ENCODE measurements at places on chromosomes 7 and 10.
A peak's percentile ranks its signal among the peaks of the same experiment; 100 is the strongest.

DNA sequence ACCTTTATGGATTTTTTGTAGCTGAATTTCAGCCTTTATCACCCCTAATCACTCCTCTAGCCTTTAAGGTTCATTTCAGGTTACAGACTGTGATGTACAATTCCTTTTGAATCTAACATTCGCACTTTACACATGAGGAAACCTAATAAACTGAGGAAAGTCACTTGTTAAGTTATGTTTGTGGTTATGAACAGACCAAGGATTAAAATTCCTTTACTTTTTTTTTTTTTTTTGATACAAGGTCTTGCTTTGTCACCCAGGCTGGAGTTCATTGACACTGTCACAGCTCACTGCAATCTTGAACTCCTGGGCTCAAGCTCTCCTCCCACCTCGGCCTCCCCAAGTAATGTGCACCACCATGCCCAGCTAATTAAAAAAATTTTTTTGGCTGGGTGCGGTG is 3.6 kb downstream of the MCU start:
- no peak for DNase-seq

- no peak for DNase-seq
These were observed 1.2 kb downstream of the PROSER2 start for GRCh38 chr10:11824376-11824775.

GRCh38 chr10:52446391-52446790 is 132.3 kb downstream of the DKK1 start:
- DNase-seq: no peak

- DNase-seq: peak; percentile 88
These were observed 70.0 kb downstream of the CAMK1D start for GRCh38 chr10:12419262-12419847.

DNA sequence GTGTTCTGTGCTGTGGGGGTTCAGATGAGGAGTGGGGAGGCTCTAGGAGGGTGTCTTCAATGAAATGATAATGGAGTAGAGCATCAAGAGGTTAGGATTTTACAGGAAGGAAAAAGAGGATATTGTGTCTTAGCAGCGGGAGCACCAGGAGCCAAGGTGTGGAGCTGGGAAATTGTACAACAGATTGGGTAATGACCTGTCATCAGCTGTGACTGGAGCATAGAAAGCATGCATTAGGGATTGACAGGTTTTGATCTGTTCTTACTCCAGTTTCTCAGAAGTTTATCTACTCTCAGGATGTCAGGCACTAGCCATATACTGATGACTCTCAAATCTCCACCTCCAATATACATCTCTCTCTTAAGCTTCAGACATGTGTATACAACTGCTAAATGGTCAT is 196.9 kb downstream of the ARHGAP12 start:
- no peak for DNase-seq

GRCh38 chr7:43274752-43275151 is 162.3 kb downstream of the HECW1 start:
- DNase-seq: no peak

- peak; percentile 54 for DNase-seq
These were observed 591 bp downstream of the UBE2H start for GRCh38 chr7:129952086-129952652.

- no peak for DNase-seq
These were observed 50.0 kb upstream of the CAMK1D start for GRCh38 chr10:12299222-12299965.

DNA sequence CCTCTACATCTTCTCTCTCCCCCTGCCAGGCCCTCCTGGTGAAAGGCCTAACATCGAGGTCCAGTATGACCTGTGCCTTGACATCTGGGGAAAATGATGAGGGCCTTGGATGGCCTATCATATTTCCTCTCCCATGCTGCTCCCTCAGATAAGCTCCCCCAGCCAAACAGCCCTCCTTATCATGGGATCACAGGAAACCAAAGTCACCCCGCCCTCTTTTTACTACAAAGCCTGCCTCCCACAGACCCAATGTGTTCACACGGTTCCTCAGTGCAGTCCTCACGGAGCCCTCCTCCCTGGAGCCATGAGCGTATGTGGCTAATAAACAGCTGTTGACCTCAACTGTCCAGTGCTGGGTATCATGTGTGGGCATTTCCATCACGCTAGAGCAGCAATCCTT is 32.0 kb downstream of the C10orf90 start:
- DNase-seq: no peak

GRCh38 chr10:28343252-28343651 is 40.4 kb upstream of the MPP7 start:
- DNase-seq: no peak

- no peak for DNase-seq
These were observed 10.9 kb downstream of the NPFFR1 start for GRCh38 chr10:70272925-70273316.

- no peak for DNase-seq
These were observed 87.9 kb downstream of the KMT2E start for GRCh38 chr7:105101864-105102263.

DNA sequence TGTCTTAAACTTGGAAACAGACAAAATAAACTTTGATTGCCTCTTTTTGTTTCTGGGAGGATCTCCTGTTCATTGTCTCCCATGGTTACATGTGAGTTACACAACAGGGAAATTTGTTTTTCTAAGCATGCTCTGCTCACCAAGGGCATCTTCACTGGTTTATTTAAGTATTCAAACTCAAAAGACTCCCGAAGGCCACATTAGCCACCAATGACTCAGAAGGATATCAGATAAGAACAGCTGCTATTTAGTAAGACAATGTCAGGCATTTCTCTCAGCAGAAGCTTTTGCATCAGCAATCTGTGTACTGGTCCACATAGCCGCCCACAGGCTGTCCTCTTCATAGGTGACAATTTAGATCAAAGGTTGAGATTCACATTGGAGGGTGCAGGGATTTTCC is 19.3 kb downstream of the OR6B1 start:
- DNase-seq: peak; percentile 52

DNA sequence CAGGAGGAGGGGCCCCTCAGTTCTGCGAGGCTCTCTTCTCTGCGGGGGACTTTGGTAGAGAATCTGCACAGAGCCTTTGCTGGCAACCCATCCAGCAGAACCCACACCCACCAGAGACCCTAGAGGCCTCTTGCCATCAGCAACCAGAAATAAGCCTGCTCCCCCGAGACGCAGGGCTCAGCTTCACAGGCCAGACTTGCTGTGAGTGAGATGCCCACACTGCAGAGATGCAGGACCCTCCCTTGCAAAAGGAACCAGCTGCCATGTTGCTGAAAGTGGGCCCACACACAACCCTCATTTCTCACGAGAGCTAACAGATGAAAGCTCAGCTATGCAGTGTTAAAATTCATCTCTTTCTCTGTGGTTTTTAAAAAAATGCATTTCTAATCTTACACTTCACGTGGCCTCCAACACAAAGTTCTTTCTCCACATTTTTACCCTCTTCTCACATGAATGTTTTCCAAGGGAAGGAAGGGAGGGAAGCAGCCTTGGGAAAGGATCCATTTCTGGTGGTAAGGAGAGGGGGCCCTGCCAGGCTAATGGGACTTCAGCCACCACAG is 171.6 kb downstream of the CCDC3 start:
- DNase-seq: no peak

DNA sequence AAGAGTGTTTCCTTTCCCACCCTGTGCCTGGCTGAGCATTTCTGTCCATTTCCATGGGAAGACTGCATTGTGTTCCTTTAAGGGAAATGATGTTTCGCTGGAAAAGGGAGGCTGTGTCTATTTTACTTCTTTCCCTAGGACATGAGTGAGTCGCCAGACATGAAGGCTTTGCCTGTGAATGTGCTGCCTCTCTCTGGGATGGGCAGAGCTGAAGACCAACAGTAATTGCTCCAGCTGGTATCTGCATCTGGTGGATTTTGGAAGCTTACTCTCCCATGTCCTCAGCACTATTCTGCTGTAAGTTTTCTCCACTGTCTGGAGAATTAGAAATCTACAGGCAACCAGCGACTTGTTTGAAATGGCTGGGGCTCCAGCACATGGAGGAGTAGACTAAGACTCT is 264.6 kb upstream of the BMPER start:
- DNase-seq: peak; percentile 65

DNA sequence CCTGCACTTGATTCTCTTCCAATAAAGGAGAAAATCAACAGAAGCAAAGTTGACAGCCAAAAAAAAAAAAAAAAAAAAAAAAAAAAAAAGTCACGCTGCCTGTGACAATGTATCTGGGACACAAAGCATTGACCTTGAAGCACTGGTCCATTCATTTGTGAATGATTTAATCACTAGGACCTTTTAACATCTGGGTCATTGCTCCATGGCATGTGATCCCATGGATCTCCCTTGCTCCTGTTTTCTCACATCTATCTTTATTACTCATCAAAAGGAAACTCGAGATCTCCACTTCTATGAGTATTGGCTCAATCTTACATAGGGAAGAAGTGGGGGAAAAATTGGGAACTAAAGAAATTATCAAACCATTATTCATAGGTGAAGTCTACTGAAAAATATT is 89.6 kb upstream of the SMIM30 start:
- DNase-seq: no peak

GRCh38 chr10:58516671-58517070 is 4.0 kb downstream of the BICC1 start:
- DNase-seq: no peak
